Hair follicle dermal papilla cell (primary cell): ENCODE measurements at places on chromosomes 2 and 18. TPM values are rescaled to one million over a fixed set of nuclear protein-coding genes. Genes with fewer than 3 reads are reported as not detected.

PLEK gene
- not detected in 2 replicates for total RNA-seq

FEV gene
- total RNA-seq, result not detected in 2 replicates

AMER3 gene
- total RNA-seq, result not detected in 2 replicates

INHBB gene
- total RNA-seq, result 8.5 and 10.1 TPM in 2 replicates

SCLY gene
- 15.6 and 16.3 TPM in 2 replicates for total RNA-seq

FBXO48 gene
- 0.16 and 0.49 TPM in 2 replicates for total RNA-seq

ALLC gene
- total RNA-seq, result not detected in 2 replicates

HRH4 gene
- not detected in 2 replicates for total RNA-seq
